AG10803 (cell line): ENCODE measurements at places on chromosomes 12 and 14.

DNA sequence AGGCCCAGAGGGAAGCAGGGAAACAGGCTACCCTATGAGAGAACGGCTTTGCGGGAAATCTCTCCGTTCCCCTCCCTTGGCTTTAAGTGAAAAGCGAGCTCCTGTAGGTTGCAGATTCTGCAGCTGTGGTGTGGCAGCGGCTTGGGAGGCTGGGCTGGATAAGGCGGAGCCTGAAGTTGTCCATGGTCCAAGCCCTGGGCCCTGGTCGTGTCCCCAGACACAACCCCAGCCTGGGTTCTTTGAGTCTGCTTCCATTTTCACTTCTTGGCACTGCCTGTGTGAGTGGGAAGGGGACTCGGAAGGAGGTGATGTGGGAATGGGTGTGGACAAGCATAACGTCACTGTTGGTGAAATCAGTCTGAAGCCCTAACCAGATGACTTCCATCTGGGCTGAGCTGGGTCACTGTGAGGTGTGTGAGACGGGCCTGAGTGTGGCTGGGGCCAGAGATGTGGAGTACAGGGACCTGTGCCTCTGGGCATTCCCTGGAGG is 43.0 kb upstream of the CTDSP2 start:
- peak; percentile 97 for DNase-seq

DNA sequence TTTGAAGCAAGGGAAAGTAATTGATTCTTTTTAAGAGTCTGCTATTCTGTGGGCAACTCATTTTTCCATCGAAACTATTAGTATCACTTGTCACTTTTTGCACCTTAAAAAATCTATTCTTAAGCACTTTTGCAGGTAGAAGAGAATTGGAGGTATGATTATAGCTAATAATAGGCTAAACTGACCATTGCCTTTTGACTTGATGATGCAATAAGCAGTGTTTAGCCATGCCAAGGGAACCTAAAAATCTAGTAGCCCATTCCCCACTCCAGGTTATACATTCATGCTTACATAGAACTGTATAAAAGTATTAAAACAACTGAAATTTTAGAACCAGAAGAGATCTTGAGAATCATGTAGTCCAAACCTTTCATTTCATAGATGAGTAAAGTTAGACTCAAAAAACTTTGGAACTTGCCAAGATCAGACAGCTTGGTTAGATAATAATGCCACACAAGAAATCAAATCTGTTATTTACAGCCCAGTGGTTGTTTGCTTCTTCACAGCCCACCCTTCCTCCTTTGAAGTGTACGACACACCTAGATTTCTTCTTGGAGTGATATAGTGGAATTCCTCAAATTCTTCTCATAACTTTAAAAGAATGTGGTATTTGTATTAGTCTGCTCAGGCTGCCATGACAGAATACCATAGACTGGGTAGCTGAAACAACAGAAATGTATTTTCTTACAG is 21.7 kb upstream of the GARIN2 start:
- peak; percentile 41 for DNase-seq

DNA sequence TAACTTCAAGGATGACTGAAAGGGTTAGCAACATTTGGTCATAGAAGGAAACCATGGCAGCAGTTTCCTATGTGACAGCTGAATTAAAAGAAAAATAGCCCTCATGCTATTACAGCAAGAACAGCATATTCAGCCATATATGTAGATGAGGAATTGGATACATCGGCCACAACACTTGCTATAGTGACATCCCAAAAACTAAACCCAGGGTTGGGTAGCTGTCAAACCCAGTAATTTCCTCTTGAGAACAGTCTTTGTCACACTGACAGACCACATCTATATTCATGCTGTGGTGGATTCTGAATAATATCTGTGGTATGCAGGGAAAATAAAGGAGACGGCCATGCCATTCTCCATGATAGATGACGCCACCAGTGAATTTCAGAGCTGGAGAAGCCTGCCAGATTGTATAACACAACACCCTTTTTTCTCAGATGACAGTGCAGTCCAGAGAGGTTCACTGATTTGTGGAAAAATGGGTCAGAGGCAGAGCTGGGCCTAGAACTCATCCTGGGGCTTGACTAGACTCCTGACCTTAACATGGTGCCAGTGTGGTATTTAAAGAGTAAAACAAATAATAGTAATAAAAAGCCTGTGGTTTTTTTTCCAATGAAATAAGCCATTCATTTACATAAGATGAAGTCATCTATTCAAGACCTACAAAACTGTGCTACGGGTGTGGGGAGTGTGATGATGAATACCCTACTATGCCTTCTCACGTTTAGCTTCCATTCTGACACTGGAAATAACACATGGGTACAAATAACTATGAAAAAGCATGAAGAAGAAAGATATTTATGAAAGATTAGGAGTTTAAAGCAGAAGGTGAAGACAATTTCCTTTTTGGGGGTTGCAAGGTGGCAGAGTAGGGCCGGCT is 32.3 kb downstream of the EFCAB11 start:
- DNase-seq, result peak; percentile 86

- DNase-seq, result no peak
These were observed 20.5 kb downstream of the PPHLN1 start for GRCh38 chr12:42346403-42347002.

GRCh38 chr12:23815810-23816209 is 133.7 kb downstream of the SOX5 start:
- no peak for DNase-seq

DNA sequence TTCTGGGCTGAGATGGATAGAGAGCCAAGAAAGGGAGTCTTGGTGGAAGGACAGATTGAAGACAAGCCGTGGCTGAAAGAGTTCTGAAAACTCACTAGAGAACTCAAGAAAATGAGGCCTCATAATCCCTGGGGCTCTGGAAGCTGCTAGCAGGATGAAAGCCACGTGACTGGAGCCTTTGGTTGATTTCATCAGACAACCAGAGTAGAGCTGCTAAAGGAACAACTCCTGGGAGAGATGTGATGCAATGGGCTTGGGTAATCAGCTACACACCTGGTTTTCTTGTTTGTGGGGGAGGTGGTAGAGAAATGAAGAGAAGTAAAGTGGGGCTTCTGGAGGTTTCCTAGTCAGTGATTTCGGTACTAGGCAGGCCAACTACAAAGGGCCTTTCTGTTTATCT is 13.4 kb downstream of the CSRNP2 start:
- peak; percentile 46 for DNase-seq

DNA sequence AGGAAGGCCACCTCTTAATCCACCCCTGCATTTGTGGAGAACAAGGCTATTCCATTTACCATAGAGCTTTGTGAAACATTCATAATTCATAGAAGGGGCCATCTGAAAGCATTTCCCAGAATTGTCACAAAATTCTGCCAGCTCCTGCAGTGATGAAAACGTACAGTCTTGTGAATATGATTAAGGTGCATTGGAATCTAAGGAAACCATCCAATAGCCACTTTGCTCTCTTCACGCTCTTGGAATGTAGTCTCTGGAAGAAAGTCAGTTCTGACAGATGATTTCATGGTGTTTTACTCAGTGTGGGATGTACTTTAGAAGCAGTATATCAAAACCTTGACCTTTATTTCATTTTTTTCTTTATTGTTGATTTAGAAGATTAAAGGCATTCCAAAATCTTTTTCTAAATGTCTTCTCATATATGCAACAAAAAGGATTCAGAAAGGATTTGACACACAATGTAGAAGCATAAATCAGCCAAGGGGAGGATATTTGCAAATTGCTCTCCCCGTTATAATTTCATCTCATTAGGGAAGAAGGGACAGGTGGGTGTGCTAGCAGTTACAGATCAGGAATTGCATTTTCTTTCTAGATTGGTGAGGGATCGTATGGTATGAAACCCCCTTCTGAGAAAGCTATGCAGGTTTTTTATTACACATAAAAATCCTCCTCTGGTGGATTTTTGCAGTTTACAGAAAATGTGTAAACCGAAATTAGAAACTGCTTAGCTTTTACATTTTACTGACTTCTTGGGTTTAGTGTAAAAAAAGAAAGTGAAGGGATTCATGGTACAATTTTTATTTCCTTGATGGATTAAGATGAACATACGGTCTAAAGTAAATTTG is 390.2 kb downstream of the LRIG3 start:
- peak; percentile 97 for DNase-seq

DNA sequence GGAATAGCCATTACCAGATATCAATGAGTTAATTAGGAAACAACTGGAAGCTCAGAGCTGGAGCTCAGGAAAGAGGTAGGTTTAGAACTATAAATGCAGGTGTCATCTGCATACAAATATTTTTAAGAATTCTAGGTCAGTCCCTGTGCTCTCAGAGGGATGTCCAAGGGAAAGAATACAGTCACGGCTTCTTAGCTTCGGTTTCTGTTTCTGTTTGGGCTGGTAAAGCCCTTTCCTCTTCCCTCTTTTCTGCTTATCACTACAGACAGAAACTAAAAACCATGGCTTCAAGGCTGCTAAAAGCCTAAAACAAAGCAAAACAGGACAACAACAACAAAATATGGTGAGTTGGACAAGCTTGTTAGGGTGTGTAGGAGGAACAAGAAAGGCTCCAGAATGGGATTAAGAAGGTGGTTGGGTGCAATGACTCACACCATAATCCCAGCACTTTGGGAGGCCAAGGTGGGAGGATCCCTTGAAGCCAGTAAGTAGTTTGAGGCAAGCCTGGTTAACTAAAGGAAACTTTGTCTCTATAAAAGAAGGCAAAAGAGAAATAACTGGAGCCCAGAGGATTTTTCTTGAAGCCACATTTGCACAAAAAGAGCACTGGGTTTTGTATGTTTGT is 113.0 kb downstream of the SEC23A start:
- DNase-seq, result no peak

GRCh38 chr12:21599143-21599999 is 5.3 kb downstream of the GYS2 start:
- no peak for DNase-seq

GRCh38 chr12:62396750-62397149 is 69.9 kb upstream of the MON2 start:
- DNase-seq, result no peak

GRCh38 chr12:56978397-56979138 is 21.2 kb upstream of the RDH16 start:
- no peak for DNase-seq

DNA sequence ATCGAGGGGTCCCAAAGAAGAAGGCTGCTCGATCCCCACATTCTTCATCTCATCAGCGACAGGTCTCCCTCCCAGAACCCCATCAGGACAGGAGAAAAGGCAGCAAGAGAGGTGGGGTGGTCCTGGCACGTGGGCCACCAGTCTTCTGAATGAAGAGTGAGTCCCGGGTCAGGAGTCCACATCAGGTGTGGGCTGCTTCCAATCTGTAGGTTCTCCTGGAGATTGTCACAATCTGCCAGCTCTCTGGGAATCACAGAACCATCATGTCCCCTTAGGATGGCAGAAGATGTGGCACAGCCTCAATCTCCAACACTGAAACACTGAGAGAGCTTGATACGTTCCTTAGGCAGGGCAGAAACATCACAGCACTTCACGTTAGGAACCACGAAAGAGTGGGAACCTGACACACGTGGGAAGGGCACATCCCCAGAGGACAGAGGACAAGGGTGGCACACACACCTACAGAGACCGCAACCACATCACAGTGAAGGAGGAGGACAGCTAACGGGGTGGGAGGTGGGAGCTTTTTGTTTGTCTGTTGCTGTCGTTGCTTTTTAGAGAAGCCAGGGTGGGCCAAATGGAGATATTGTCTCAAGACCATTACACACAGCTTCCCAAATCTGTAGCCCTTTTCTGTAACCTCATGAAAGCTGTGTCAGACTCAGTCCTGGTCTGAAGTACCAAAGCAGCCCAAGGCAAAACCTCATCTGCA is 284.5 kb downstream of the DPF3 start:
- no peak for DNase-seq

DNA sequence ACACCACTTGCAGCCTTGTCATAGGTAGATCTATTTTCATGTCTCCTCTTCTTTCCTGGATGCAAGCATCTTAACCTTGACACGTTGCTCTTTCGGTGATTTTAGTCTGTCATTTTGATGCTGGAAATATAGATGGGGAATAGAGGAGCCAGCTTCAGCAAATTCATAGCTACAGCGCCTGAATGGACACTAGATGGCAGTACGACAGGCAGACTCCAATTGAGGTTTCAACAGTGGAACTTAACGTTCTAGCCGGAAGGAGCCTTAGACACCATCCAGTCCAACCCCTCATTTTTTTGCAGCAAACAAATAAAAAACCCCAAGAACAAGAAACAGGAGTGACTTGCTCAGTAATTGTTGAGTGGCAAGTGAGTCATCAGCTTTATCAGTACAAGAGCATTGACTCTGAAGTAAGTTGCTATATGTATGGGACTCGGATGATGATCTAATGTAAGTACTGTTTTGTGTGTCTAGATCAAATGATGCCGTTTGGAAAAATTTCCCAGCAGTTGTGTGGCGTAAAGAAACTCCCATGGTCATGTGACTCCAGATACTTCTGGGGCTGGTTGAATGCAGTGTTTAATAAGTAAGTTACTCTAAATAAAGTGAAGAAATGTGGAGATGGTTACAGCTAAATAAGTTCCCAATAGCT is 9.0 kb downstream of the DMAC2L start:
- DNase-seq, result peak; percentile 88

GRCh38 chr12:90515199-90516175 is 439.5 kb downstream of the CCER1 start:
- peak; percentile 63 for DNase-seq

- no peak for DNase-seq
These were observed 343.0 kb downstream of the BMP4 start for GRCh38 chr14:53613404-53614253.

- no peak for DNase-seq
These were observed 159.1 kb downstream of the C12orf50 start for GRCh38 chr12:87870061-87870460.

GRCh38 chr14:97106166-97106565 is 309.0 kb downstream of the VRK1 start:
- no peak for DNase-seq

DNA sequence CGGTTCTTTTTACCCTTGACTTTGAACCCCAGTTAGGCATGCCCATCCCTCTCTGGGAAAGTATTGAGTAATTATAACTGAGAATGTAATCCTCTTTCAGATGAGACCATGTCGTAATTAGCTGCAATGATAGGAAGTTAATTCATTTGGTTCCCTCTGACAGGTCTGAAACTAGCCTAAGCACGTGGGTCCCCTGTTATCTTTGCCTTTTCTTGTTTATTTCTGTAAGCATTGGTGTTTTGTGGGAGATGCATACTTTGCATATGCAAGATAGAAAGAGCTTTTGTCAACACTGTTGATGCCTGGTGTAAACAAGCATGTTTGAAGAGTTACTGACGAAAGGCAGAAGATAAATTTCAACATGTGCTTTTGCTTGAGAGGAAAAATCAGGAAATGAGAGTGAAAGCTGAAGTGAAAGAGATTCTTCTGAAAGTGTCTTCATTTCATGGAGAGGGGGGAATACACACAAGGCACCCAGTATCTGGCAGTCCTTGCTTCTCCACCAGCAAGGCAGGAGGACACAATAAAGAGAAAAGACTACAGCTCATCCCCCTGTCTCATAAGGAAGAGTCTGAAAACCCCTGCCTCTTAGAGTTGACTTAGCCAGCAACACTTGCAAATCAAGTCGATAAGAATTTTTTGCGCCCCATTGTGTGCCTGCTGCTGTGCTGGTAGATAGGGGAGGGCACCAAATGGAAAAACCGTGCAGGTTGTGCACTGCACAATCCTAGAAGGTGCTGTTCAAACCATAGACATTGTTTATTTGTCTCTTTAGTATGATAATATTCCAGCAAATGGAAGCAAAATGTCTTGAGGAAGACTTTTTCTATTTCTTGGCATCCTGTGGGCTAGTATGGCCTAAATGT is 77.8 kb downstream of the SLC24A4 start:
- peak; percentile 12 for DNase-seq
